ENCODE measurements at places on chromosomes 5 and 9. TPM values are rescaled to one million over a fixed set of nuclear protein-coding genes. Genes with fewer than 3 reads are reported as not detected.

The NMUR2 gene
- not detected for total RNA-seq

The IFNB1 gene
- total RNA-seq: 0.61 TPM

GRCh38 chr5:143699121-143699520, 112.8 kb upstream of the HMHB1 start:
- no peak for DNase-seq

DNA sequence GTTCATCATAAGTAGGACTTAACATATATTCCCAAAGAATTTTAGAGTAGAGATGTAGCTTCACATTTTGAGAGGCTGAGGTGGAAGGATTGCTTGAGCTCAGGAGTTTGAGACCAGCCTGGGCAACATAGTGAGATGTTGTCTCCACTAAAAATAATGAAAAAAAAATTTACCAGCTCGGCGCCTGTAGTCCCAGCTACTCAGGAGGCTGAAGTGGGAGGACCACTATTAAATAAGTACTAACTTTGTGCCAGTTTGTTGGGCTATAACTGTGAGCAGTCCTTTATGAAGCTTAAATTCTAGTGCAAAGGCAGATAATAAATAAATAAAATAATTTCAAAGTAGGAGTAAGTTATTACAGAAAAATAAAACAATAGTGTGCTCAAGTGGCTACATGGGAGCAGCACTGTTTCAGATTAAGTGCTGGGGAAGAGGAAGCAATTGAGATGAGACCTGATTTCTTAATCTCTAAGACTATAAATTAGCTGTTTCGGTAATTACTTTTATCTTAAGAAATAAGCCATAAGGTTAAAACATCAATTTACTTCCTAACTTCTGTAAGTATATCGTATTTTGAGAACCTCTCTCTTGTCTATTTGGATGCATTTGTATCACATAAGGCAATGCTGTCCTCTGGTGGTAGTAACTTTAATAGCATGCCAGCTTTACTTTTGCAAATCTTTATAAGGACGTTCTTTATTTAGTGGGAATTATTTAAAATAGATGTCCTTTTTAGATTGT, 98.9 kb downstream of the CSNK1G3 start:
- DNase-seq: no peak

DNA sequence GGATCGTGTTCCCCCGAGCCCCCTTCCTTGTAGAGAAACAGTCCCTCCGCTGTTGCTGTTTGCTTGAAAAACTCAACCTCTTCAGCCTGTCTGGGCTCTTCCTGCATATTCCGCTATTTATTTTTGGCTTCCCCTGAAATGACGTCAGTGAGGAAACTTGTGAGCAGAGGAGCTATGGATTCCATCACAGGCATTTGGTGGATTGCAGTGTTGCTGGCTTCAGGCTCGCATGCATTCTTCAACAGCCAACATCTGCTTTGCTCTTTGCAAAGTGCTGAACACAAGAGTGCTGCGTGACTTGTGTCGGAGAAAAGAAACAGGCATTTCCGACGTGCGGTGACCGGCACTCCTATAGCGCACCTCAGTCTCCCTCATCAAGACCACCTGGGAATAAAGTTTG, 232.7 kb downstream of the RFK start:
- DNase-seq: no peak
